ENCODE measurements at places on chromosomes 16 and 17. TPM values are rescaled to one million over a fixed set of nuclear protein-coding genes. Genes with fewer than 3 reads are reported as not detected.

The KCNH4 gene
- total RNA-seq: not detected

The CACNG3 gene
- not detected for total RNA-seq

The PITPNM3 gene
- 0.34 TPM for total RNA-seq

The DPEP3 gene
- total RNA-seq: 0.22 TPM

The EVPL gene
- 0.88 TPM for total RNA-seq

The ATF7IP2 gene
- 5.1 TPM for total RNA-seq

The SP6 gene
- total RNA-seq: 1.3 TPM

The TSNAXIP1 gene
- total RNA-seq: 1.5 TPM
